A673 (cell line): ENCODE measurements at places on chromosomes 6 and 20.

- no peak for DNase-seq
Measured at GRCh38 chr6:87803791-87804190, 101.8 kb upstream of the AKIRIN2 start.

- DNase-seq, result no peak
Measured at GRCh38 chr20:6699921-6700562, 67.4 kb upstream of the BMP2 start.

DNA sequence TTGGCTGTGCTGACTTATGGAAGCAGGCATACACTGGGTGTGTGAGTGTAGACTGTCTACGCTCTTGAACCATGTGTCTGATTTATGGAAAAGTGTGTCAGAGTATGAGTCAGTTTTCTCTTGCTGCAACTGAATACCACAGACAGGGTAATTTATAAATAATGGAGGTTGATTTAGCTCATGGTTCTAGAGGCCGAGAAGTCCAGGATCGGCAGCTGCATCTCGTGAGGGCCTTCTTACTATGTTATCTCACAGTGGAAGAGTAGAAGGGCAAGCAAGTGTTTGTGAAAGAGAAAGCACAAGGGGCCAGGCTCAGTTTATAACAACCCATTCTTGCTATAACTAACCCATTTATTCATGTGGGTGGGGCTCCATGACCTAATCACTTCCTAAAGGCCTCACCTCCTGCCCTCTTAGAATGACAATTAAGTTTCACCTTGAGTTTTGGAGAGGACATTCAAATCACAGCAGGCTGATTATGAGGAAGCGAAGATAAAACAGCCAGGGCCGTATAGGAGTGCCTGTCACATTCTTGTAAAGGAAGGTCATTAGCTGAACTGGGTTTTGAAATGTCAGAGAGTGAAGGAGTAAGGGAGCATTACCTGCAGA lies 6.7 kb downstream of the GPR31 start:
- DNase-seq, result no peak

DNA sequence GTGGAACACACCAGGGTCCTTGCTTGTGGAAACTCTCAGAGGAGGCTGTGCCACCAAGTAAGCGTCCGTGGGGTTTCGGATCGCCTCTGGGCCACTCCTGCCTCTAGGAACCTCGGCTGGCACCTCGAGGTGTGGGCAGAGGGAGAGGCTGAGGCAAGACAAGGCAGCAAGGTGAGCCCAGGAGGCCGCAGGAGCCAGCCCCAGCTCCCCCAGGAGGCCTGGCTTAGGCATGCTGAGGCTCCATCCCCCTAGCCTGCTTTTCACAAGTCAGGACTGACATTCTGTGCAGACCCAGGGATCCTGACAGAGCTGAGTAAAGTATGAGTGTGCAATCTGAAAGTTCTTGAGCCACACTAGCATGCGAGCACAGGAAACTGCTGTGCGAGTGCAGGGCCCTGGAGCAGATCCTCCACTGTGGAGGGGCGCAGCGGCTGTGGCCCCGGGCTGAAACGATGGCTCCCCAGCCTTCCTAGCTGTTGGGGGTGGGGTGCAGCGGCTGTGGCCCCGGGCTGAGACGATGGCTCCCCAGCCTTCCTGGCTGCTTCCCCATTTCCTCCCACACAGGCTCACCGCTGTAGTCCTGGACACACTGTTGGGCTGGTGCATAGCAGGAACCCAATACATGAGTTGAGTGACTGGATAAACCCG lies 75.2 kb upstream of the CD93 start:
- DNase-seq, result no peak

GRCh38 chr20:38135651-38136420 lies 29.2 kb downstream of the TGM2 start:
- DNase-seq, result no peak

- DNase-seq, result peak; percentile 70
Measured at GRCh38 chr20:25294459-25295385, 46.8 kb downstream of the PYGB start.

- DNase-seq, result no peak
Measured at GRCh38 chr6:137989664-137990063, 117.6 kb downstream of the PERP start.

- no peak for DNase-seq
Measured at GRCh38 chr6:105902401-105903031, 183.6 kb upstream of the PRDM1 start.

DNA sequence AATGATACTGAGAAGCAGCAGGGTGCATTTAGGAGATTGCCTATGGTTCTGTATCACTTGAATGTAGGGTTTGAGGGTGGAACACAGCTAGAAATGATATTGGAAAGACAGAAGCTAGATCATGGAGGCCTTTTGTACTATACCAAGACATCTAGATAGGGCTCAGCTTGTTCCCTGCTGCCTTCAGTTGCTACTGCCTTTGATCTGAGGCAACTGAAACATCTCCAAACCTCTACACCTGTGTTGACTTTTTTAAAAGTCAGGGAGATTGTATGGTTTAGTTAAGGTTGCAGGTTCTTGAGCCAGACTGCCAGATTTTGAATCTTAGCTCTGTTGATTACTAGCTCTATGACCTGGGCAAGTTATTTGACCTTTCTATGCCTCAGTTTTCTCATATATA lies 12.7 kb downstream of the BLTP3A start:
- DNase-seq, result no peak

- no peak for DNase-seq
Measured at GRCh38 chr20:10687895-10688294, 14.1 kb upstream of the JAG1 start.

GRCh38 chr6:20605581-20605980 lies 71.3 kb downstream of the CDKAL1 start:
- no peak for DNase-seq

DNA sequence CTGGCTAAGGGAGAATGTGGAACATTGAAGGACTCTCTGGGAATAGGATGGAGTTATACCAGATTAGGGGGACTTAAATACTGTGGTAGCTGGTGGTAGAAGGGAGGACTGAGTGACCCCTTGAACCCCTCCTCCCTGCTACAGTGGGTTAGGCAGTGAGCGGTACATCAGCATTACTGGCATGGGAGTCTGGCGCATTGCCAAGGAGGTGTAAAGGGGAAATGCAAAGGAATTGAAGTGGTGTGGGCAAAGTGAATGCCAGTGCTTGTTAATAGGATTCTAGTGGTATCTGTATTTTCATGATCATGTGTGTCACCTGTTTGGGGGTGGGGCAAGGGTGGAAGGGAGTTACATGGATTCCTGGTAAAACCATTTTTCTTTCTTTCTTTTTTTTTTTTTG lies 60.1 kb downstream of the GFRA4 start:
- DNase-seq, result peak; percentile 6

DNA sequence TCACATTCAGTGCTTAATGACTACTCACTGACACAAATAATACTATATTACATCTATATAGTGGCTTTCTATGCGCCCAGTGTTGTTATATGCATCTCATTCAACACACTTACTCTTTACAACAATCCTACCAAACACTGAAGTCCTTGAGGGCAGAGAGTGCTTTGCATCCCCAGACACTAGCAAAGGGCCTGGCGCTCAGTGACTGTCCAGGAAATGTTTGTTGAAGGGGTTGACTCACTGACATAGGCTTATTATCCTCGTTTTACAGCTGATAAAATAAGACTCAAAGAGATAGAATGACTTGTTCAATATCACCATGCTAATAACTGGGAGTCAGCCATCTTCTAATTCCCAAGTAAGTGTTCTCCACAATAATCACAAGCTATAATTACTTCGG lies 163.3 kb downstream of the ARHGAP18 start:
- no peak for DNase-seq

DNA sequence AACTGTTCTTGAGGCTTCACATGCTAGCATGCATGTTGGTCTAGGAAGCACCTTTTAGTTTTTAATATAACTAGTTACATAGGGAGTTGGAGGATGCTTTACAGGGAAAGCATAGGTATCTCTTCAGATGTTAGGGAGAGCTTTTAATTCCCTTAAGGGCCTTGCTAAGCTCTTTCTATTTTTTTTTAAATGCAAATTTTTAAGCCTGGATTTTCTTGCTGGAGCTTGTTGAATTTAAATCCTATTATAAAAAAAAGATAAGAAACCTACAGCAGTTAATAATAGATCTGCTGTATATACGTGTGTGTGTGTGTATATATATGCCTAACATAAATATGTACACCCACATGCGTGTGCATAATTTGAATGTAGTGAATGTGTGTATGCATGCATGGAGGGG lies 79.0 kb downstream of the FIG4 start:
- DNase-seq, result no peak

GRCh38 chr6:74899416-74899815 lies 306.4 kb downstream of the COL12A1 start:
- peak; percentile 28 for DNase-seq

DNA sequence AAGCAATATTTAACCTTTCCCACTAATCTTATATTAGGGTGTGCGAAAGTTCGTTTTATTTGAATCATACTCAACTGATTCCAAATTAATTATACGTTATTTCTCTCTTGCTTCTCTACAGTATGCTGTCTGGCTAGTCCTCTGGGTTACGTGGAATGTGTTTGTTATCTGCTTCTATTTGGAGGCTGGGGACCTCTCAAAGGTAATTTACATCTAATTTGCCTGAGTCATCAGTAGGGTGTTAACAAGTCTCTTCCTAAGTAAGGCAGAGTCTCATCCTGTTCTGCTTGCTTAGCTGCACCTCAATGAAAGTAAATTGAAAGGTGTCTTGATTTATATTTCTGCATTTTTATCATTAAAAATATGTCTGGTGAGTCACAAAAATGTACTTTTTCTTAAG lies 551.5 kb downstream of the NKAIN2 start:
- peak; percentile 35 for DNase-seq

- no peak for DNase-seq
Measured at GRCh38 chr20:48288930-48289507, 503.7 kb upstream of the SULF2 start.

GRCh38 chr6:153727885-153728284 lies 311.2 kb upstream of the OPRM1 start:
- DNase-seq, result no peak

GRCh38 chr6:8845690-8846089 lies 410.3 kb upstream of the SLC35B3 start:
- DNase-seq, result peak; percentile 5

- DNase-seq, result no peak
Measured at GRCh38 chr6:21074484-21074883, 519.1 kb upstream of the SOX4 start.

DNA sequence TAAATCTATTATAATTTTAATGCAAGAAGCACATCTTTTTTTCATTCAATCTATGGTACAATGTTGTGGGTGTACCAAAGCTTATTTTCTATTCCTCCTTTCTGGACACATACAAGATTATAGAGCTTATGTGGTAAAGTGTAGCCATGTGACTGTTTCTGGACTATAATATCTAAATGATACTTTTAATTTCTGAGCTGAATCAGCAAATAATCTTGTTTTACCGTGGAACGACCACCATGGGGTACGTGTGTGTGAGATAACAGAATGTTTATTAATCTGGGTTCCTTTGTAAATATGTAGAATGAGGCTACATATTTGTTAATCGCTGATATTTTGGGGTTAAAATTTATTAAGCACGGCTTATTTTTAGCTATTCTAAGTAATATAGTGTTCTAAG lies 111.5 kb upstream of the EYS start:
- no peak for DNase-seq

DNA sequence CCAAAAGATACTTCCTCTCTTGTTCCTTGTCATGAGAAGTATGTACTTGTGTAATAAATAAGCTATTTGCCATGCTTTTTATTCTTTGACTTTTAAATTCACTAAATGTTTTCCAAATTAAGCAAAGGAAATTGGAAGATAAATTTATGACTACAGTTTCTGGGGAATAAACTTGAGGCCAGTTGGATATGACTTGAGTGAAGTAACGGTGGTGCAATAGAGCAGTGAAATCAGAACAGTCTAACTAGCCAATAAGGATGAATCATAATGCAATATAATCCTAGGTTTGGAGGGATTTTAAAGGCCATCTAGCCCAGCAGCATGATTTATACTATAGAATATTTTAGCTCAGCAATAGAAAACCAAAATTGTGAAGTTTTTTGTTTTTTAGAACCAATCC lies 183.8 kb upstream of the TCF21 start:
- DNase-seq, result no peak

GRCh38 chr20:18004384-18005031 lies 35.7 kb downstream of the MGME1 start:
- DNase-seq, result no peak

DNA sequence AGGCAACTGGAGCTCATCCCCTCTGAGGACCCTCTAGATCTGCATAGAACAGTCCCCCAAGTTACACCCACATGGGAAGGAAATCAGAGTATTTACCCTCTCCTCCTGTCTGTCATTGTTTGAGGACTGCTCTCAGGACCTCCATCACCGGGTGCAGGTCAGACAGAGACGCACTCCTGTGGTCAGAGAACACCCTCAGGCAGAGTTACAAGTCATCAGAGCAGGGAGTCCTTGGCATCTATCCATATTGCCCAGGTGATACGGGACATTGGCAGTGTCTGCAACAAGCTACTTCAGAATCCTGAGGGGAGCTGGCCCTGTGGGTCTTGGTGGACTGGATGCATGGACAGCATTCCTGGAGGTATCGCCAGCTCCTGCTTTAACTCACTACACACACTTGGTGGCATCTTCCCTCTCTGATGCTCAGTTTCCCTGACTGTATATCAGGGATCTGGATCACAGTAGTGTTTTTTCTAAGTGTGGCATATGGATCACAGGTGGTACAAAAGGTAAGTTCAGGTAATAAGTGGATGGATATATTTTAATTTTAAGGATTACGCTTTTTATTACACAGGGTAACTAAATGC lies 15.1 kb upstream of the ISM1 start:
- DNase-seq, result no peak

- no peak for DNase-seq
Measured at GRCh38 chr6:119390247-119390793, 40.8 kb upstream of the MAN1A1 start.

GRCh38 chr6:94027374-94027773 lies 608.0 kb upstream of the EPHA7 start:
- DNase-seq, result no peak

DNA sequence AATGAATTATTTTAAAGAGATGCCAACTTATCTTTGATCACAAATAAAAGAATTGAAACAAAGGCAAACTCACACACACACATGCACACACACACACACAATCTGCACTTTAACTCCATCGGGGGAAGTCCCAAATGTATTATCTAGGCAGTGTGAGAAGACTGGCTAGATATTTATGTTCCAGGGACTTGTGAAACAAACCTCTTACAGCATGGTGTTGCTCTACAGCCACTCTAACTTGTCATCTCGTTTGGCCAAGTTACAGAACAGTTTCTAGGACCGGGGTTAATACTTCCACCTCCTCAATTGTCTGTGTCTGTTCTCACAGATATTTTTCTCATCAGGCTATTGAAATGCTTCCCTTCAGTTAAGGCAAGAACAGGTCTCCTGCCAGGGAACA lies 855.0 kb downstream of the EPHA7 start:
- no peak for DNase-seq

- DNase-seq, result no peak
Measured at GRCh38 chr20:23085436-23086055, 578 bp downstream of the CD93 start.

GRCh38 chr6:70531133-70531532 lies 35.6 kb upstream of the SDHAF4 start:
- no peak for DNase-seq
